ENCODE measurements at places on chromosomes 6 and 20.
A peak's percentile ranks its signal among the peaks of the same experiment; 100 is the strongest.

DNA sequence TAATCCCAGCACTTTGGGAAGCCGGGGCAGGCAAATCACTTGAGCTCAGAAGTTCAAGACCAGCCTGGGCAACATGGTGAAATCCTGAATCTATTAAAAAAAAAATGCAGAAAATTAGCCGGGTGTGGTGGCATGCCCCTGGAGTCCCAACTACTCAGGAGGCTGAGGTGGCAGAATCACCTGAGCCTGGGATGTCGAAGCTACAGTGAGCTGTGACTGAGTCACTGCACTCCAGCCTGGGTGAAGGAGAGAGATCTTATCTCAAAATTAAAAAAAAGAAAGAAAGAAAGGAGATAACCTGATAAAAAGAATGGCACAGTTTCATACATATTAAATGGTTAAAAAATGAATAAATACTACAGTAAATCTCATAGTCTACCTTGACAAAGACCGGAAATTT is 123.6 kb upstream of the TNFAIP3 start:
- DNase-seq, result no peak

DNA sequence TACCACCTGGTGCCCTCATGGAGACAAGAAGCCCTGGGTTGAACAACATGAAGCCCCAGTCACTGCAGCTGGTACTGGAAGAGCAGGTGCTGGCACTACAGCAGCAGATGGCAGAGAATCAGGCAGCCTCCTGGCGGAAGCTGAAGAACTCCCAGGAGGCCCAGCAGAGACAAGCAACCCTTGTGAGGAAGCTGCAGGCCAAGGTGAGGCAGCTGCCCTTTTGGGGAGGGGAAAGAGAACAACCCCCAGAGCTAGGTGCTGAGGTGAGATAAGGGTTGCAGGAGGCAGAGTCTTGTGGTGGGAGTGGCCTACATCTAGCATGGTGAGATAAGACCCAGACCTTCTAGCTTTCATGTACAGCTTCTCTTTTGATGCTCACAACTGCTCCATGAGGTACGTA is 7.0 kb downstream of the CEP250 start:
- no peak for DNase-seq

GRCh38 chr20:51562332-51563173 is 20.0 kb upstream of the NFATC2 start:
- DNase-seq, result peak; percentile 89

- DNase-seq, result no peak
These were observed 17.6 kb downstream of the RNF8 start for GRCh38 chr6:37371154-37372083.

DNA sequence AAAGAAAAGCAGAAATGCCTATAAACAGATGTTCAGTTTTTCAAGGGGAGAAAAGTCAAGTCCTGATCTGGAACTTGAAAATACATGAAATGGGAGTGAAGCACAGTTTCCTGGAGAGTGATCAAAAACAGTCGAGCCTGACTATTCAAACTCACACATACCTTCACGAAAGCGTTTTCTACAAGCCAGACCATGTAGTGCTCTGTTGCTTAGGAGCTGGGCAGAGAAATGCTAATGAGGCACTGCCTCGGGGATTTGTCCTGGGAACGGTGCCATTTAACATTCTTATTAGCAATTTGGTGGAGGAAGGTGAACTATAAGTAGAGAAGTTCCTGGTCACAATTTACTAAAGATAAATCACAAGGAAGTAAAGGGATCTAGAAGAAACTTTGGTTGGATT is 5.9 kb downstream of the NHSL1 start:
- DNase-seq, result no peak

DNA sequence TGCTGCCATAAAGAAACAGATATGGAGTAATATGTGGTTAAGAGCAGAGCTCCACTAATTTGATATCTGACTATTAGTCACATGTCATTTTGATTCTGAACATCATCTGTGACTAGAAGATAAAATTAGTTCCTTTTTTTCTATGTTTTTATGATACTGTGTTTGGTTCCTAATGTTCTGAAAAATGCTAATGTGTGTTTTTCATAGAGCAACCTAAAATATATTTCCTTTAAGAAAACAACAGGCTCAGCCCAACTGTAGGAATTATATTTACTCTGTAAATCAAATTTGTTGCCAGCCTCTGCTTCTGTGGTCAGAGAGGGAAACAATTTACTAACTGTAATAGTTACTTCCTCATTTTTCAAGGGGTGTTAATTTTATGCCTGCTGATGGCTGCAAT is 33.3 kb upstream of the TXLNB start:
- no peak for DNase-seq

DNA sequence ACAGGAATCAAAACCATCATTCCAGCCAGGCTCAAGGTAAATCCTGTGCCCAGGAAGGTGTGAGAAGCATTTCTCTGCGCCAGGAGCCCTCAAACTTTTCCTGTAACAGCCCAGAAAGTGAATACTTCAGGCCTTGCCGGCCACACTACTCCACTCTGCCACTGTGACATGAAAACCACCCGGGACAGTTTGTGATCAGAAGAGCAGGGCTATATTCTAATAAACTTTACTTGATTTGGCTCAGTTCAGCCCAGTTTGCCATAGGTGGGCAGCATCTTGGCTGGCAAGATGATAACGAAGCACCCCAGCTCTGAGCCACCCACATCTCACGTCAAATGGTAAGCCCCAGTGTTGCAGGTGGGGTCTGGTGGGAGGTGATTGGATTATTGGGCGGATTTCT is 249.4 kb downstream of the DLL1 start:
- no peak for DNase-seq

GRCh38 chr6:129446272-129447197 is 263.4 kb downstream of the ARHGAP18 start:
- DNase-seq, result no peak

DNA sequence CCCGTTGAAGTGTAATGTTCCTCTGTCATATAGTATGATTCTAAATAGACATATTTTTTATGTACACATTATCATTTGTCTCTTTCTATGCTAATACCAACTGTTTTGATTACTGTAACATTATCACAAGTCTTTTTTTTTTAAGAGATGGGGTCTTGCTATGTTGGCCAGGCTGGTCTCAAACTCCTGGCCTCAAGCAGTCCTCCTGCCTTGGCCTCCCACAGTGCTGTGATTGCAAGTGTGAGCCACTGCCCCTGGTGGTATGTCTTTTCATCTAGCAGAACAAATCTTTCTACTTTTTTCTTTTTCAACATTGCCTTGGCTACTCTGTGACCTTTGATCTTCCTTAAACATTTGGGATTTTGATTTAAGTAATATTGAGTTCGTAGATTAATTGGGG is 57.7 kb downstream of the SLX4IP start:
- DNase-seq, result no peak

DNA sequence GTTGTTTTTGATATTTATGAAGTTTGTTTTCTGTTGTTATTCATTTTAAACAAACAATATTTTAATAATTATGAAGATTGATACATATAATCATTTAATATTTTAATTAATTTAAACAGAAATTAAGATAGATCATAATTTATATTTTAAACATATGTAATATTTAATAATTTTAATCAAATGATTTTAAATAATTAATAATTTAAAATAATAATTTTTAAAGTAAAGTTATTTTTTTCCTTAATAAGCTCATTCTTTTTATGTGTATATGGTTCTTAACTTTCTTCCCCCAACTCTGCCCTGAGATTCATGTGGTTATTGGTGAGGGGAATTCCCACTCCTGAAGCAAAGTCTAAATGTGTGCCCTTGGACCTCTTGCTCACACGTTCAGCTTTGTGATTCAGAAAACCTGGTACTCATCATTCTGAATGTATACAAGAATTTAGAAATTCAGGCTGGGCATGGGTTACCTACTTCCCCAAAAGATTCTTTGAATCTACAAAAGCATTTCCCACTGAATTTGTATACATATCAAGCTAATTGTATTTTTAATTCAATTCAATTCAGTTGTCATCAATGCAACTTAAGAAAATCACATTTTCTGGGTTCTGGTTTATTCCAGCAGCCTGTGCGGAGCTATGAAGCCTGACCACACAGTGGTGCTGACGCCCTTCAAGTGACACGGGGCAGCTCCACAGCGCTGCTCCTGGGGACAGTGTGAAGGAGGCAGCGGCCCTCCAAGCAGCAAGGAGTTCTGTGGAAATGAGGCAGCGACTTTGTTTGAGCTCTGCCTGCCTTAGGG is 168.9 kb upstream of the UST start:
- peak; percentile 58 for DNase-seq

DNA sequence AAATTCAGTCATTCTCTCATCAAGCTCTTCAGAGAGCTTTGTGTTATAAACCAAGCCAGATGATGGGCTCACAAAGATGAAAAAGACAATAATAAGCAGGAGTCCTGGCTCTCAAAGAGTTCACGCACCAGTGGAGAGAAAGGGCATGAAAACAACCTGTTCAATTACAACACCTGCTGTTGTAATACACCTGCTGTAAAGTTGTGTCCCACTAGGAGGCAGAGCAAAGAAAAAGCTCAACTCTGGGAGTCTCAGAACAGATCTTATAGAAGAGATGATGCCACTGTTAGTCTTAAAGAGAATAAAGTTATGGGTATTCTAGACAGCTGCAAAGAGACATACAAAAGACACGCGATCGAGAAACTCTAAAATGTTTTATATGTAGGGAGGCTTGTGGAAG is 100.6 kb downstream of the DCDC2 start:
- DNase-seq, result no peak

GRCh38 chr6:155448668-155449449 is 6.8 kb downstream of the NOX3 start:
- DNase-seq, result no peak

DNA sequence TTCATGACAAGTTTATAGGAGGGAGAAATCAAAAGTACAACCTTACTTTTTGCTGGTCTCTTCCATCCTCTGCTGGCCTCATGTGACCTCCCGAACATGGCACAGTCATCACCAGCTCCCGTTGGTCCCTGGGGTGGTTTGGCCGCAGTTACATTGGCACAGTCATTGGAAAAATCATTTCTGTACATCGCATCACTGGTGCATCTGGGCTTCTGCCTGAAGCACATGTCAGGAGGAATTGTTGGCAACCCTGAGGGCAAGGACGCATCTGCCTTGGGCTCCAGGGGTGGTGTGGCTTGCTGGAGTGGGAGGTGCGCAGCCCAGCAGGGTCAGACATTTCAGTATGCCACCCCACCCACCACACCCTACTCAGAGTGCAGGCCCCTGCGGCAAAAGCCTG is 162.9 kb upstream of the SLC24A3 start:
- no peak for DNase-seq

- DNase-seq, result no peak
These were observed 1.4 kb downstream of the NPBWR2 start for GRCh38 chr20:64105846-64106434.

DNA sequence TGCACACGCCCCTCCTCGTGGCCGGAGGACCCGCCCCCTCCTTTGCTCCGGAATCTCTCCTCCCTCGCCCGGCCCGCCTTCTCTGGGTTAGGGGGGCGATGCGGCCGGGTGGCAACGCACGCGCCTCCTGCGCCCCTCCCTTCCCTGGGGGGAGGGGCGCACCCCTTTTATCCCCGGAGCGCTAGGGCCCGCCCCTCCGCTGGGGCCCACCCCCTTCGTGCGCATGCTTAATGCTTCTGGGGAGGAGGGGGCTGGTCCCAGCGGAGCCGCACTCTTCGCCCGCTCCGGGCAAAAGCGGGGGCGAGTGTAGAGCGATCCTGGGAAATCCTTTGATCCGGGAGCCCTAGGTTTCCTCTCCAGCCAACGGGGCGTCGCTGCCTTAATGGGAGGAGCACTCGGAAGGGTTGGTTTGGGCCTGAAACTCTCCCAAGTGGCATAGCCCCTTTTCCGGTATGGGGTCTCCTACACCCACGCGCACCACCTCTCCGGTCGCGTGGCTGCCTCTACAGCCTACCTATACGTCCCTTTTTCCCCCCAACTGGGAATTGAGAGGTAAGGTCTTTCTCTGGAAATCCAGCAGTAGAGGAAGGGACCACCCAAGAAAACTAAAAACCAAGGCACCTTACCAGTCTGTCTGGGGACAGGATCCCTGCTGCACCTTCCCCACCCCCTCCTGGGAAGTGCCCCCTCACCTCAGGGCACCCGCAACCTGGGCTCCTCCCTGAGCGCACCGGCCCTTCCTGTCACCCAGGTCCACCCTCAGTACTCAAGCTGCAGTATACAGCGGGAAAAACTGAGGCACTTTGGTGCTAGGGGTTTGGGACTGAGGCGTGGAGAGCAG is 2.1 kb downstream of the SOX12 start:
- DNase-seq, result peak; percentile 86

- DNase-seq, result no peak
These were observed 104.1 kb upstream of the TRAF3IP2 start for GRCh38 chr6:111709615-111710398.

- DNase-seq, result no peak
These were observed 45.8 kb downstream of the FOXP4 start for GRCh38 chr6:41591859-41592502.

GRCh38 chr20:45407067-45407745 is 883 bp upstream of the DBNDD2 start:
- DNase-seq, result peak; percentile 8

GRCh38 chr6:44177691-44178423 is 19.2 kb downstream of the CAPN11 start:
- DNase-seq, result no peak

DNA sequence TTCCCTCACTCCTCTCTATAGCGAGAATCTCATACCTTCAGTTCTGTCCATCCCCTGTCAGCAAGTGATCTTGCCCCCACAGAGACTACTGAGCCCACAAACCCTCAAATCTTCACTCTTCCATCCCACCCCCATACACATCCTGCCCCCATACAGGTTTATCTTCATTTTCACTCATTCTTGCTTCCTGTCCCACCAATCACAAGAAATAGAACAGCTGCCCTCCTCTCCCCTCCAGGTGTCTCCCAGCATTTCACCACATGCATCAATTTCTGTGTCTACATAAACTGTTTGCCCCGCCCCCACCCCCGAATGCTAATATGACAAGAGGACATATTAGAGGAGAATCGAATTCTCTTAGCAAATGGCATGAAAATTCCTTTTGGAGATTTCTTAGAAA is 54.9 kb upstream of the CARMIL1 start:
- no peak for DNase-seq

GRCh38 chr6:104656235-104656634 is 203.5 kb downstream of the HACE1 start:
- no peak for DNase-seq

GRCh38 chr6:168390749-168391420 is 50.1 kb upstream of the SMOC2 start:
- DNase-seq, result no peak

DNA sequence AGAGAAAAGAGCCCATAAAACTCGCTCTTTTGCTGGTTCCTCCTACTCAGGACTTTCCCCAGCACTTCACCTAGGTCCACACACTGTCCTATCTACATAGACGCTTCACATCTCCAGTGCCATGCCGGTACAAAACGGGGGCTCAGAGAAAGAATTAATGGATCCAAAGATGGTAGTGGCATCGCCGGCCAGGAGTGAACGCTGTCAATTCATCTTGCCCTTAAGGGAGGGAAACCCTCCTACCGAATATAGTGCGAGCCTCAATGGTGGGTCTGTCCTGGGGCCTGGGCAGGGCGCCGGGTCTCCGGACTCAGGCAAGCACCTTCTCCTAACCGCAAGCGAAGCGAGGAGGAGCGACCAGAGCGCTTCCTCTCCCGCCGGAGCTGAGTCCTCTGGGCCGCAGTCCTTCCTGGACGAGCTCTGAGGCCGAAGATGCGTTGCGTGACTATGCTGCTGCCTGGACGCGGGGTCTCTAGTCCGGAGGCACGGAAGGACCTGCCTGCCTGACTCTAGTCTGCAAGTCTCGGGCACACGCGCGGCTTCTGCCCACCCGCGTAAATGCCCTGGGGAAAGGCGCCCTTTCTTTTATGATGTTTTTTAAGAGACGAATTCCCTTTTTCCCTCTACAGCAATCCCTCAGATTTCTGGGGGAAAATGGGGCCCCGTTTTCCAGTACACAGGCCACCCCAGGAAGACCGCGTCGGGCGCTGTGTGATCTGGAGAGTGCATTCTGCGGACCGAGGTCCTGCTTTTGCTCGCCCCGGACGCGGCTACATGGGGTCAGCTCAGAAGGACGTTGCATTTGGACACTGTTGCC is 100.1 kb upstream of the PRDM1 start:
- no peak for DNase-seq

Data from right renal cortex interstitium (tissue), 3 donors.